ENCODE measurements at places on chromosomes 5 and 9.

GRCh38 chr5:159402311-159402710 is 72.0 kb upstream of the IL12B start:
- DNase-seq: no peak

- no peak for DNase-seq
Measured at GRCh38 chr9:122126331-122127261, 33.0 kb downstream of the NDUFA8 start.

- peak; percentile 93 for DNase-seq
Measured at GRCh38 chr5:151080613-151081430, at the start of gene TNIP1. TNIP1 (minus strand) TSS chr5:151081034; CDS start chr5:151065095, 15,939 bp downstream.

GRCh38 chr9:93684806-93685543 is 108.6 kb downstream of the PHF2 start:
- no peak for DNase-seq

DNA sequence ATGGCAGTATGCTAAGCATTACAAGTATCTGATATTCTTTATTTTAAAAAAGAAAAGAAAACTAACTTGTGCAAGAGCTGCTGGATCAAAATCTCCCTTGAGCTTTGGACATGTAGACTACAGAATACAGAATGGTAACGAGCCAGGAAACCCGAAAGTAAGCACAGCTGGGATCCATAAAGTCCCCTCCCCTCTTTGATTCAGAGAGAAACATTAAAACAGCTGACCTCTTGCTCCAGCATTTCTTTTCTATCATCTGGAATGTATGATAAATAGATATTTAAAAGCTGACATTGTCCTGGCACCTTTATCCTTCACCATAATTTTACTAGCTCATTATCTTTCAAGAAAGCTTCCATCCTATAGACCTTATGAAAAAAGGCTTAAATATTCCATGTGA is 28.2 kb upstream of the LPAR1 start:
- no peak for DNase-seq

Measured in activated CD4-positive, alpha-beta T cell treated with anti-CD3 and anti-CD28 coated beads for 4 hours (primary cell).